Activated T-cell treated with anti-CD3 and anti-CD28 coated beads for 48 hours (primary cell): ENCODE measurements at places on chromosomes 16 and 17.

GRCh38 chr16:17921357-17921978 lies 415.1 kb downstream of the NPIPA8 start:
- DNase-seq = peak; percentile 43

DNA sequence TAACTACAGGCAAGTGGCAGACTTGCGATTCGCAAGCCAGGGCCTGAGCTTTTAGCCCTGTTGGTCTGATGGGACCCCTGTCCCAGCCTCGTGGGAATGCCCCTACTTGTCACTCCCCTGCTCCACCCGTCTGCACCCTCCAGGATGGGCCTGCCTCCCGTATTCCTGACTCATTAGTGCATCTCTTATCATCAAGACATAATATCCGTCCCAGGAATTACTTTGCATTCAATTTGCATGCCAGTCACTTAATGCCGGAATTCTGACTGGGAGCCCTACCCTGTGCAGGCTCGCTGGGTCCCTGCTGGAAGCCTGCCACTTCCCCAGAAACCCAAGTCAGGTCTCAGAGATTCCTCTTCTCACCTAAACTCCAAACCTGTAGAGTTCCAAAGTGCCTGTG lies 3.3 kb downstream of the PRSS53 start:
- no peak for DNase-seq

DNA sequence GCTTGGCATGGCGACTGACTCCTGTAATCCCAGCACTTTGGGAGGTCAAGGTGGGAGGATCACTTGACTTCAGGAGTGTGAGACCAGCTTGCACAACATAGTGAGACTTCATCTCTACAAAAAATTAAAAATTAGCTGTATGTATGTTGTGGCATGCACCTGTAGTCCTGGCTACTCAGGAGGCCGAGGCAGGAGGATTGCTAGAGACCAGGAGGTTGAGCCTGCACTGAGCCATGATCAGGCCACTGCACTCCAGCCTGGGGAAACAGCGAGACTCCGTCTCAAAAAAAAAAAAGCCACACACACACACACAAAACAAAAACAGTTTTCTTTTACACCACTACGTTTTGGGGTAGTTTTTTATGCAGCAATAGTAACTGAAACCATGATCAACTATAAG lies 89.0 kb upstream of the DHX40 start:
- no peak for DNase-seq

- DNase-seq = no peak
Observed at GRCh38 chr16:27566417-27566816, 16.5 kb downstream of the KATNIP start.

DNA sequence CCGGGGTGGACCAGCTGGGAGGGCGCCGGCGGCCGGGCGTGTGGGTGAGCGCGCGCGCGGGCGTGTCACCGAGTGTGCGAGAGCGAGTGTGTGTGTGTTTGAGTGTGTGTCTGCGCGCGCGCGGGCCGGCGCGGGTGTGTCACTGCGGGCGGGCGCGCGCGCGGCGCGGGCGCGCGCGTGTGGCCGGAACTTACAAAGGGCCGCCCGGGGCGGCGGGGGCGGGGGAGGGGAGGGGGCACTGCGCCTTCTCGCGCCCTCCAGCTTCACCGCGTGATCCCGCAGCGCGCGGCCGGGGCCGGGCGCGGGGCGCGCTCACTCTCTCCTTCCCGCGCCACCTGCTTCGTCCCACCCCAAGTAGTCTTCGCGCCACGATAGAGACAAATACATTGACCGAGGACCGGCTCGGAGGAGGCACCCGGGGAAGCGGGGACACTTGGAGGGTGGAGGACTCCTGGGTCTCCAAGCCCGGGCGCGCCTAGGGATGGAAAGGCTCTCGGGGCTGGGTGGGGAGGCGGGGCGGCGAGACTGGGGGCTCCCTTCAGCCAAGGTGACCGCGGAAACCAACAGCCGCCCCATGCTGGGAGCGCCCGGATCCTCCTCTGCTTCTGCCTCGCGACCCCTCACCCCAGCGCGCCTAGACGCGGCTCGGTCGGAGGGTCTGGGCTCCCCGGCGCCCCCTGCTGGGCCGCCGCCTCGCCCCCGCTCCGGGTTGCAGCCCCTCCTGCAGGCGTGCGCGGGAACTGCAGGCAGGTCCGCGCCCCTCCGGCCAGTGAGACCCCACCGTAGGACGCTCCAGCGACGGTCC lies at the start of gene SRCIN1:
SRCIN1 (minus strand) TSS at position 112 of the 805 bp plus-strand sequence. CDS start 247 bp downstream, outside the sequence.
- DNase-seq = peak; percentile 60

DNA sequence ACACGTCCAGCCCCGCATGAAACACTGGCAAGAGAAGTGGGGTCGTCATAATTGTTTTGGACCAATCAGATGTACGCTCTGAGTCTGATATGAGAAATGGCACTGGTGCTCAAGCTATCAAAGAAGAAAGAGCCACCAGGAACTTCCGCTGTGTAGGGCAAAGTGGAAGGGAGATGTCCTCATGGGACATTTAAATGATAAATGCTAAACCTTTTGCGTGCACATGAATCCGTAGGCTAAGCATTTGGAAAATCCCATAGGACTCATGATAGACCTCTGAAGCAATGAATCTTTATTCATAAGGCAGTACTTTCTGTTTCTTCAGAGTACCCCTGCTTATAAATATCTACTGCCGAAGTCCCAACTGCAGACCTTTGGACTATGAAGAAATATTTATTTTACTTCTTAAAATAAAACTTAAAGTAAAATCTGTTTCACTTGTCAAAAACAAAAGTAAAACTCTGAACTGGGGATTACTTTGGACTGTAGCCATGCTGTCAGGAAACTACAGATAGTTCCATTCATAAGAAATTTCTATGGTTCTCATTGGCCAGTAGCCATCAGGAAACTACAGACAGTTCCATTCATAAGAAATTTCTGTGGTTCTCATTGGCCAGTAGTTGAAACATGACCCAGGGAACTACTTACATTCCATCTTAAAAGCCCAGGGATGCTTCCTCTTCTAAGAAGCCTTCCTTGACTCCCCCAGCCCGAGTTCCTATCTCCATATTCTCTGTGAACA lies 335.1 kb downstream of the HS3ST4 start:
- DNase-seq = no peak

- no peak for DNase-seq
Observed at GRCh38 chr17:54261465-54261864, 438.7 kb downstream of the KIF2B start.

DNA sequence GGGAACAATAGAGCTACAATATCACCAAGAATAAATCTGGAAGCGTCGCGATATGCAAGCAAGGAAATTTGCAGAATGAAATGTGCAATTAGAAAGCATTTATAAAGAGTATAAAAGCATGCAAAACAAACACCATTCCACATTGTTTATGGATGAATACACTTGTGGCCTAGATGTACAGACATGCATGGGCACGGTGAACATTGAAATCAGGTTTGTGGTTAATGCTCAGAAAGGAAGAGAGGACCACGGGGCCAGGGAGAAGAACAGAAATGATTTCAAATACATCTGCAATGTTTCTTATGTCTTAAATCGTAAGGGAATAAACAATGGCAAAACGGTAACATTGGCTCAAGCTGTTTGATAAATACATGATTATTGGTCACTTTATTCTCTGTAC lies 235.9 kb downstream of the FOXL1 start:
- DNase-seq = no peak

DNA sequence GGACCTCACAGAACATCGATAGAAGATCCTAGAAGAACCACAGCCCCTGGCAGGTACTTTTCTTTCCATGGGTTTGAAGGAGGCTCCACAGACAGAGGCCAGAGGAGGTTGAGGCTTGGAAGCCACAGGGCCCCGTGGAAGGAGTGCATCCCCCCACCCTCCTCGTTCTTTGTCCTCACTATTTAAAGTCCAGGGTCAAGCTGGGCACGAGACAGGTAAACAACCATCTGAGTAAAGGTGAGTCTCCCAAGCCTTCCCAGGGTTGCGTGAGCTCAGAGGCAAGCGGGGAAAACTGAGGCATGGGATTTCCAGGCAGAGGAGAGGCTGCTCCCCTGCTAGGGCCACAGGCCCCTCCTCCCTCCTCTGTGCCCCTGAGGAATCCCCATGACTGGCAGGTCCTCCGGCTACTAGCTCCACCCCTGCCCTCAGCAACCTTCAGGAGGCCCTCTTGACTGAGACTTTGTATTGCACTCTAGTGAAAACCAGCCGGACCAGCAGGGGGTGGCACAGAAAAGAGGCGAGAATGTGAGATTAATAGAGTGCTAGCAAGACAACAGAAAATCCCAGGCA lies 927 bp upstream of the SULT1A2 start:
- DNase-seq = no peak

DNA sequence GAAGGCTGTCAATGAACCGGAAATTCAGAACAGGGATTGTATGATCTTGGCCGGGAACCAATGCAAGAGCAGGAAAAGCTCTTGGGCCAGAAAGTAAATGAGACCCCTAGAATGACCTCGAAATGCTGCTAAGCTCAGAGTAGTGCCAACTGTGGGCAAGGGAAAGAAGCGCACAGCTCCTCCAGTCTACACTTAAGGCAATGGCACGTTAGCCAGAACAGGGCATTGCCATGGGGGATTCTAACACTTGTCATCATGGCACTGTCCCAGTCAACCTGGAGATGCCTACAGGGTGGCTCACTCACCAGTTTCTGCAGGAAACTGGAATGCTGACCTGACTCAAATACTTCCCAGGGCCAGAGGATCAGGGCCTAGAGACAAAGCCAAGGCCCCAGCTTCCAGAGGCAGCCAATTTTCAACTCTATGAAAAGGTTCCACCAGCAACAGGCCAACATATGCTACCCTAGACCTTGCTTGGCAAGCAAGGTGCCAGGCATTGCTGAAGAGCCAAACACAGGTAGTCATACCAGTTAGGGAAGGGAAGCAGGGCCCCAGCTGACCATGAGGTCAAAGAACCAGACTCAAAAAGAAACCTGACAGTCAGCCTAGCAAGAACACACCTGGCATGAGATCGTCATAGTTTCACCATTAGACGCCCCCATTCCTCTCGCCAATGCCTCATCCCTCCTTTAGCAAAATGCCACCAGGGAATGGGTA lies 34.9 kb downstream of the ARHGAP17 start:
- peak; percentile 26 for DNase-seq

DNA sequence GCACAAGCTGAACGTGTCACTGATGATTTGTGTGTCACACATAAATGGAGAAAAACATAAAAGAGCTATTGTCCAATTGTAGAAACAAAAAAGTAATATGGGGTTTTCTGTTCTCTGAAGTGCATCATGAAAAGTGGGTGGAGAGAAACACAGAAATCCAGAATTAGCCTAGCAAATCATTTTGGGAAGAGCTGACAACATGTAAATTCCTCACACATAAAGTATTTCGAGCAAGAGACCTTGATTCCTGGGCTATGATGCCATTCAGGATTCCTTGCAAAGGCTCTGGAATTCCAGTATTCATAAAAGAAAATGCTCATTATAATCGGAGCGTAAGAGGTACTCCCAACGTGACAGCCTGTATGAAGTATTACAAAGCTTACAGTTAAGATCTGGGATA lies 1.1 kb downstream of the DCUN1D3 start:
- no peak for DNase-seq

DNA sequence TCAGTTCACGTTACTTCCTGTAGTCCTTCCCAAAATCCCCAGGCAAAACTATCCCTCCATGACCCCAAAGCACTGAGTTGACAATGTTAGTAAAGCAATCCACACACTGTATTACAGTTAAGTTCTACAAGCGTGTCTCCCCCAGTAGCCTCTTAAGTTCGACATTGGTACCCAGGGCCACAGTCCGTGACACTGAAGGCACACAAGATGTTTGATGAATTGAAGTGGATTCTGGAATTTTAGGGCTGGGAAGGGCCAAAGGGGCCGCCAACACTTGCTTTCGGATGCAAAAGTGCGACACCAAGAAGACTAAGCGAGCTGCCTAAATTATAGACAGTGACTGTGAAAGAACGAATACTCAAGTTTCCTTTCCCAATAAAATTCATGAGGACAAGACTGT lies 1.5 kb downstream of the VPS35 start:
- no peak for DNase-seq

DNA sequence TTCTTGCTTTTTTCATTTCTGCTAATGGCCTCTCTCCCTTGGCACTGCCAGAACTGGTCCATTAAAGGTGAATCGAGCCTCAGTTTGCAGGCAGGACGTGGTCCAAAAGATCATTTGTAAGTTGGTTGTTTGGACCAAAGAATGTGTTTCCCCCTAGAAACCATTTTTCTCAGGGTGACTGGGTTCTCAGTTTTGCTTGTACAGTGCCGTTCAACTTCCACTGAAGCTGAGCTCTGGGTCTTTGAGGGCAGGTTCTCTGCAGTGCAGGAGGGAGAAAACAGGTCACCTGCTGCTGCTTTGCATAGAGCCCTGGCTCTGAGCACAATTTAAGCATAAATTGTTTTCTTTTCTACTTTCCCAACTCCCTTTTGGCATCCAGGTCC lies 9.0 kb upstream of the AMZ2 start:
- DNase-seq = no peak

DNA sequence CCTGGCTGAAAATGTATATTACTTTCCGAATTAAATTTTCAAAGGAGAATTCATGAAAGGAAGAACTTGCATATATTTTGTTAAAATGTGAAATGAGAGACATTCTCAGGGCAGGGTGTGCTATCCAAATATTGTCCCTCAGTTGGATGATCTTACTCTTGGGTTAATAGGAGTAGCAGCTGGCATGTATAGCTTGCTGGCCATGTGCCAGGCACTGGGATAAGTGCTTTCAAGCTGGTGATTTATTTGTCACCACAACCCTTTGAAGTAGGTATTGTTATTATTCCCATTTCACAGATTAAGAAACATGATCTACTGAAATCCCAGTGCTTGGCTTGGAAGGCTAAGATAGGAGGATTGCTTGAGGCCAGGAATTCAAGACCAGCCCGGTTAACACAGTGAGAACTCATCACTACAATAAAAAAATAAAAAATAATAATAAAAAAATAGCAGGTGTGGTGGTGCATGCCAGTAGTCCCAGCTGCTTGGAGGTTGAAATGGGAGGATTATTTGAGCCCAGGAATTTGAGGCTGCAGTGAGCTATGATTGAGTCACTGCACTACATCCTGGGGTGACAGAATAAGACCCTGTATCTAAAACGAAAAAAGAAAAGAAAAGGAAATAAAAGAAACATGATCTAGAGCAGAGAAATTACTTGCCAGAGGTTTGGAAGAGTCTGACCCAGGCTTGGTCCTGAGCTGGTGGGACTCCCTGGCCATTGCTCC lies 11.6 kb upstream of the MPHOSPH6 start:
- no peak for DNase-seq

DNA sequence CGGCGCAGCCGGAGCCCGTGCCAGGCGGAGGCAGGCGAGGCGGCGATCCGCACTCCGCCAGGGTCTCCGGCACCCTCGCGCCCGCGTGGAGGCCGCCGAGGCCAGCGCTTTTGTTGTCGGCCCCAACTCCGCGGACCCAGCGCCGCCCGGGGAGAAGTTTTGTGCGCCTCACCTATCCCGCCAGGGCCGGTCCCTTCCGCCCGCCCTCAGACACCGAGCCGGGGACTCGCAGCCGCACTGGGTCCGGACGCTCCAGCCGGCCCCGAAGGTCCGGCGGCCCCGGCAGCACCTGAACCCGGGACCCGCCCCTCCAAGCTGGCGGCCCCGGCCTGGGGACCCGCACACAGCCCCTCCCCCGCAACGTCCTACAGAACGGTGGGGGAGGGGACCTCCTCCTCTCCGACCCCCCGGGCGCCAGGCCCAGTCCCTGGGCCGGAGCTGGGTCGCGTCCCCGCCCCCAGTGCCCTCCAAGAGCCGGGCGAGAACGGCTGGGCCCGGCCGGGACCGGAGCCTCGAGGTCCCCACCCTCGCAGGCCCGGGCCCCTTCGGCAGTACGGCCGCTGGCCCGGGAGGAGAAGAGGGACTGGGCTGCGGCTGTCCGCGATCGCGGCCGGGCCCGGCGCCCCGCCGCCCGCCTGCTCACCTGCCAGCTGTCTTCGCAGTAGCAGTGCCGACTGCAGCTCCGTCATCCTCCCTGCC lies 698 bp downstream of the UBE2G1 start:
- no peak for DNase-seq

GRCh38 chr17:45852535-45853297 lies 8.0 kb downstream of the SPPL2C start:
- DNase-seq = peak; percentile 43
